ENCODE measurements at places on chromosomes 5 and 9. TPM values are rescaled to one million over a fixed set of nuclear protein-coding genes. Genes with fewer than 3 reads are reported as not detected.

Gene C5orf46
- not detected for total RNA-seq

Gene PPIC
- total RNA-seq = 44.2 TPM

Gene CD74
- 5.7 TPM for total RNA-seq

Gene PFN3
- not detected for total RNA-seq

Data from bladder microvascular endothelial cell (primary cell).